ENCODE measurements at places on chromosomes 7 and 10.

- no peak for DNase-seq
These were observed 108.7 kb downstream of the GFRA1 start for GRCh38 chr10:116164291-116164690.

DNA sequence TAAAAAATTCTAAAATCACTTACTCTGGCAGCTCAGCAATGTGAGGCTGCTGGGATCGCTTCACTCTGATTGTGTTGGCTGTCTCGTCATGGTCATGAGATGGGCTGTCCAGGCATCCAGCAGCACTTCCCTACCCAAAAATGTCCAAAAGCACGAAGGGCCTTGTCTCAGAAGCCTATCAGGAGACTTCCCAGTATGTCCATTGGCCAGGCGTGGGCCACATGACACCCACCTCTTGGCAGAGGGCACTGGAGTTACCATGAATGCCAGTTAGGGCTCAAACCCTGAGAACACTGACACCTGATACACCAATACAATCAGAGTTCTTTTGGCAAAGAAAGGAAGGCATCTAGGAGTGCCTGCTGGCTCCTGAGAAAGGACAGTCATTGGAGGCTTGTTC is 27.0 kb upstream of the GLI3 start:
- no peak for DNase-seq

GRCh38 chr10:1187855-1188557 is 131.8 kb downstream of the WDR37 start:
- no peak for DNase-seq

- DNase-seq, result no peak
These were observed 287.0 kb upstream of the CDC14C start for GRCh38 chr7:48637382-48637781.

DNA sequence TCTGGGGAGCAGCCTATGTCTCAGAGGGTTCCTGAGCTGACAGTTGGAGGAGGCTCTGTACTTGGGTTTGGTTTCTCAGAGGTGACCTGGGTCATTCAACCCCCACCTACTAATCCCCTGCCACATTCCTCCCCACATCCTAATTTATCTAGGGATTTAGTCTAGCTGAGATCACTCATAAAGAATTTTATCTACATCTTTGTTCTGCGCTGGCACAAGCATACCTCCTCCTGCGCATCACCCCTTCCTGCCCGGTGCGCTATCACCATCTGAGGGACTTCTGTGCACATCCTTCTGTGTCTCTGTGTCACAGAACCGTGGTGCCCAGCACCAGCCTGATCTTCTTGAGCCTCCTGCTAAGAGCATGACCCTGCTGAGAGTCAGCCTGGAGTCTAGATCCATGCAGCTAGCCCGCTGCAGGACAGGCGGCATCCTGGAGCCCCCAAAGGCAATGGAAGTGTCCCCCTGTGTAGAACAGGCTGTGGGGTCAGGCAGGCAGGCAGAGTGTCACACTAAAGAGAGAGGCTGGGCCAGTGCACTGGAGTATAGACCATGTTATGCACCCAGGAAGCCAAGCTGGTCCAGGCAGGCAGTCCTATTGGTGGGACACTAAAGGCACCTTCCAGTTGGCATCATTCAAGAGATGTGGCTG is 63.6 kb downstream of the ARHGAP22 start:
- DNase-seq, result no peak

DNA sequence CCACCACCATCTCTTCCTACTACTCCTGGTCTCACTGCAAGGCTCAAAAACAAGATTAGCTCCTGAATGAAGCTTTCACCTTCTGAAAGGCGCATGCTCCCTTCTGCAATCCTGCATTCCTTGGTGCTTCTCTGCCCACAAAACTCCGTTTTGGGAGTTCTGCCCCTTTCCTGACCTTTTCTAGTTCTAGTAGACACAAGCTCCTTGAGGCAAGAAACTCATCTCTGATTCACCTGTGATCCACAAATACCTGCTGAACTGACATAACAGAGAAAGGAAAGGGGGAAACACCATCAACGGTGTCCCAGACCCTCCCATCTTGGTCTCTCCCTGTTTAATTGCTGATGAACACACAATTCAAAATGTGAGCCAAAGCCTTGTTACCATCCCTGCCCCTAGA is 64.0 kb upstream of the EGR2 start:
- no peak for DNase-seq

DNA sequence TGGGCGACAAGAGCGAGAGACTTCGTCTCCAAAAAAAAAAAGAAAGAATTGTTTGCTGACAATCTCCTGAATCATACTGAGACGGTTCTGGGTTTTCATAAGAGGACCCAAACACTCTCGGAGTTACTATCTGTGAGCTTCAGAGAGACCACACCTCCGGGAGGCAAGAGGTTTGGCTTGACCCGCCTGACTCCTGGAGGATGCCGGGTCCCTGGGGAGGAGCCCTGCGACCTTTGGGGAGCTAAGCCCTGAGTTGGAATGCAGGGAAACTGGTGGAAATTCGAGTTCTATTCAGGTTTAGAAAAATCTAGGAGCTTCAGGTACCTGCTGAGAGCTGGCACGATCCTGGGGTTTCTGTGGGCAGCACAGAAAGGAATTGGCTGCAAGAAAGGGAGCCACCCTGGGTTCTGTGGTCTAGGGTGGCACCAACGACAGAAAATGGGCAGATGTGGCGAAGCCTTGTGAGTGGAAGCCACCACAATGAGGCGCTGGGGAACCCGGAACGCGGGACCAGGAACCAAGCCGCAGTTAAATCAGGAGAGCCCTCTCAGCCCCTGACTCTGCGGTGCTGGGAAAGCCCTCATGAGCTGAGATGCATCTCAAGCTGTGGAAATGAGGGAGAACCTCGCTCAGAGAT is 21.9 kb upstream of the GATAD1 start:
- no peak for DNase-seq

DNA sequence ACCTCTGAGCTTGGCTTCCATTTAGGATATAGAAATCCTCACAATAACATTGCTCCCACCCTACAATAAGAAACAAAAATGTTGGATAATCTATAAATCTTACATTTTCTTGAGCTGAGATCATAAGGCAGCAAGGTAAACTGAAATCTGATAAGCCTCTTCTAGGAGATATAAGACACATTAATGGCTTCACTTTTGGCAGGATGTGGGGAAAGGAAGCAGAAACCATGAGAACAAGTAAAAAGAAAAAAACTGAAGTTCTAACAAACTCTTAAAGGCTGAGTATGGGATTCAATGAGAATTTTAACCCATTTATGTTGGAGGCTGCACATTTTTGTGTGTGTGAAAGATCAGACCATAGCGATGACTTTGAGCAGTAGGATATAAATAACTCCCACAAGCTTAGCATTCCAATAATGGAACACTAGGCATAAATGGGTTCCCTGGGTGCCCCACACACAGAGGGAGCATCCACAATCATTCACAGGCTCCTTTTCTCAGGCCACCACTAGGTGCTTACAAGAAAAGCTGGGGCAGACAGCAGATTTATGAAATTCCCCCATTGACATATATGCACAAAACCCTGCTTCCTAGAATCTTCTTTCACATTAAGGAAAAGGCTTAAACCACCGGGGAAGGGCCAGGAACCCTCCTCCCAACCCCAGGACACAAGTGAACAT is 564.9 kb upstream of the MGMT start:
- DNase-seq, result no peak

- DNase-seq, result no peak
These were observed 120.0 kb downstream of the MALRD1 start for GRCh38 chr10:19168584-19168983.

- no peak for DNase-seq
These were observed 111.9 kb downstream of the GRID1 start for GRCh38 chr10:86254526-86255174.

GRCh38 chr7:18941207-18941606 is 176.2 kb downstream of the TWIST1 start:
- DNase-seq, result no peak

DNA sequence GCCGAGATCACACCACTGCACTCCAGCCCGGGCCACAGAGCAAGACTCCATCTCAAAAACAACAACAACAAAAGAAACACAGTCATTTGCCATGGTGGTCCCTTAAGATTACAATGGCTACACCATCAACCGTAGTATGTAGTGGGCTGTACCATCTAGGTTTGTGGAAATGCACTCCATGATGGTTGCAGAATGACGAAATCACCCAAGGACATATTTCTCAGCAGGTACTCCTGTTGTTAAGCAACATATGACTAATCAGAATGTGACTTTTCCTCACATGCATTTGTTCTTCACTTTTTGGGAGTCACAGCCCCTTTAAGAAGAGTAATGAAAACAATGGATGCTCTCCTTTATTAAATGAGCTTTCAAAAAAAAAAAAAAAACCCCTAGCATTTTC is 11.0 kb downstream of the SVIL start:
- no peak for DNase-seq

GRCh38 chr10:36385693-36386092 is 739.7 kb upstream of the ANKRD30A start:
- no peak for DNase-seq

- no peak for DNase-seq
These were observed 38.7 kb upstream of the SCIN start for GRCh38 chr7:12531784-12532183.

DNA sequence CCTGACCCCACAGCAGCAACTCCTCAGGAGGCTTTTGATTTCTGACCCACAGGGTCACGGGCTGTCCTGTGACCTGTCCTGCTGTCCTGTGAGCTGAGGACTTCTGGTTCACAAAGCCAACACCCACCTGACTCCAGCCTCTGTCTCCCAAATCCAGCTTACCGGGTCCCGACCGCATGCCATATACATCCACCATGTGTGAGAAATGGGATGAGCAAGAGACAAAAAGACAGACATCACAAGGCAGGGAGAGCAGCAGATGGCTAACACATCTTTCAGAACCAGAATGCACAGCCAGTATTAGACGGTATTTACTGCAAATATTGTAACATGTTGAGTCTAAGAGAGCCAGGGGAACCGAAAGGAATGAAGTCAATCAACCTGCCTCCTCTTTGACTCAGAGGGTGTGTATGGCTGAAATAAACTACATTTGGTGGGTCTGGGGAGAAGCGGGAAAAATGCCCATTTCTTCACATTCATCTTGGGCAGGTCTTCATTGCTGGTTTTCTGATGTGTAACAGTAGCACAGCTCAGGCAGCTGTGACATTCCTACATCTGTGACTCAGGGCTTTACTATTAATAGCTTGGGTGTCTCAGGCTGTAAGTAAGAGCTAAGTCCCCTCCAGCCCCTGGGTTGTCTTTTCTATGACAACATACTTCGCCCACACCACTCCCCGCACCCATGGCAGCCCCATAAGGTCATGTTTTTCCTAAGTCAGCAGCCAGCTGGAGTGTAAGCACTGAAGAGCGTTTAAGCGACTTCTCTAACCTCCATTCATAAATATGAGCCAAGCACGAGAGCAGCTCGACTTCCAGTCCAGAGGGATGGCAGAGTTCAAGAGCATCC is 25.0 kb downstream of the ABLIM1 start:
- no peak for DNase-seq

GRCh38 chr10:923844-924523 is 7.5 kb downstream of the LARP4B start:
- no peak for DNase-seq

DNA sequence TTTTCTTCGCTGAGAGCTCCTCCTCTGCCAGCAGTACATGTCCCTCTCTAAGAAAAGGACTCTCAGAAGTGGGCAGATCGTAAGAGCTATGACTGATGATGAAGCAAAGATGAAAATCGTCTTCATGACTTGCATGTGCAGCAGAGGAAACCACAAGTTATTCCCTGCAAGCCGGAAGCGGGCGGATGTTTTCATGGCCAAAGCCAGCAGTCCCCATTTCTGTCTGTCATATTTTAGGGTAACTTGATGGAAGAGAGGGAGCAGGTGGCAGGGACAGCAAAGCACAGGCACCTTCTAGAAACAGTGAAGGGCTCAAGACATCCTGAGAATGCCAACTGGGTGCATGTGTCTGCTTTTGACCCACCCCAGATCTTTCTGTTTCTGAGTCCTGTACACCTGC is 19.9 kb downstream of the KLF6 start:
- no peak for DNase-seq

- no peak for DNase-seq
These were observed 527.4 kb upstream of the IGFBP3 start for GRCh38 chr7:46448478-46448877.

- no peak for DNase-seq
These were observed 47.8 kb downstream of the PRKCQ start for GRCh38 chr10:6532321-6532720.

DNA sequence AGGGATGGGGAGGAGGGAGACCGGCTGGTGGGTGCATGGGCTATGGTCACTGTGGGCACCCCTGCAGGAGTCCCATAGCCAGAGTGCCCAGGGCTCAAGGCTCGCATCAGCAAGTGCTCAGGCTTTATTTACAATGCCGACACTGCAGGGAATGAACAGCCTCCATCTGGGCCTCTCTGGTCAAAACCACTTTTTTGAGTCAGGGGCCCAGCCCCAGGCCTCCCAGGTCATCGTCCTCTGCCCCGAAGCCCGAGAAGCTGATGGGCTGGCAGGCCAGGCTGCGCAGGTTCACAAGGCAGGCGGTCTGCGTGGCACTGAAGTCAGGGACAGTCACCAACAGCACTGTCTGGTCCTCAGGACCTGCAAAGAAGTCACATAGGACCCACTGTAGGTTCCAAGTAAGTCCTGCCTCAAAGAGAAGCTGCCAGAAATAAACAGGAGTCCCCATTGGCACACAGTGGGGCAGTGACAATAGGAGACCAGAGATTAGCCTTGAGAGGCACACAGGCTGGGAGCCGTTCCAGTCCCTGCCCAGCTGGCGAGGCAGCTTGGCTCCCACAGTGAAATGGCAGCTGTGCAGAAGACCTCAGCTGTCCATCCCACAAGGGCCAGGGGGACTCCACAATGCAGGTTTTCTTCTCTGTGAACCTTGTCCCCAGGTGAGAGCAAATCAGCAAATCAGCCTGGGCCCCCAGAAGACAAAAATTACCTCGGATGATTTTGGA is 8.6 kb downstream of the POLD2 start:
- DNase-seq, result no peak

DNA sequence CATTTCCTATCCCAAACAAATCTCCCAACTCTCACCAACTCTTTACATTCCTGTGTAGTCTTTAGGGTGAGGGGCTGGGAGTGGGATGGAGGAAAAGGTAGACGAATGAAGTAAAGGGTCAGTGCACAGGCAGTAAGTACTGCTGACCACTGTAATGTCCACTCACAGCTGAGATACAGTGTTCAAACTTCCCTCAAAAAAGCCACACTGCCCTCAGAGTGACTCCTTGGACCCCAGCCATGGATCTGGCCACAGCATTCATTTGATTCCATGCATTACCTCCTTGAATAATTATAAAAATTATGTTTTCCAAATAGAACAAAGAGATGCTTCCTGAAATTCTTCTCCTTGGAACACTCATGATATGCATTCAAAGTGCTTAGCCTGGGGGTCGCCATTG is 19.8 kb upstream of the HIPK2 start:
- DNase-seq, result no peak
